NCI-H1930 (cell line): ENCODE measurements at places on chromosomes 4 and X.

DNA sequence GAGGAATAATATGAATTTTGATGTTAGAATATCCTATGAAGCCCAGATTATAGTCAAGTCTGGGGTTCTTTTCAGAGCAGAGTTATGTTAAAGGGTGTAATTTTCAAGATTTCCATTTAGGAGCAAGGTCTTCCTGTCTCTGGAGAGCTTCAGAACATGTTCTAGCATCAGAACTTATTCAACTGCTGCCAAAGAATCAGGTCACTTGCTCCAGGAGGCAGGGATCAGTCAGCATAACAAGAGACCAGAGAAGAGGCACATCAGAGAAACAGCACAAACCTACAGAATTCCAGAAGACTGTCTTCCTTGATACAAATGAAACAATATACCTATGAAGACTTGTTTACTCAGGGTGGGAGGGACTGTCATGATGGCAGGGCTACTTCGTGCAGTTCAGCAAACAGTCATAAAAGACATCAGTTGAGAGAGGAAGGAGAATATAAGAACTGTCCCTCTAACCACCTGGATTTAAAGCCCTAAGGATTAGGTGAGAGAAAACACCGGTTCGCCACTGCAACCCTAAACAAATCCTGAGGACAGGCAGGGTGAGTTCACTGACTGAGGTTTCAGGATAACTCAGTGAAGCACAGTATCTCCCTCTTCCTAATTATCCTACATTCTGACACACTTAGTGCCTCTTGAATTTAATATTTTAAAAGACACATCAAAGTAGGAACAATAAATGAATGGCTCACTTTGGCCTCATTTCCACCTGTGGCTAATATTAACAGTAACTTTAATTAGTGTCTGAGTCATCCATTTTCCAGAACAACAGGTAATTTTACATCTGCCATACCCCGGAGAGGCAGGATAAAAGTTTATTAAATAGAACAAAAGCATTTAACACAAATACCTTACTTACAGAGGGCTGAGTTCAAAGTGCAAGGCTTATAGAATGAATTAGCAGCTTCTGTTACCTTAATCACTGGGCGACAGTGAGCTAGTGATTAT, 93.0 kb downstream of the HDAC8 start:
- no peak for DNase-seq

- no peak for DNase-seq
Measured at GRCh38 chrX:44974451-44974850, 101.5 kb downstream of the KDM6A start.

- no peak for DNase-seq
Measured at GRCh38 chr4:42633605-42634388, 23.1 kb downstream of the ATP8A1 start.

- DNase-seq: no peak
Measured at GRCh38 chrX:11913001-11913400, 155.0 kb downstream of the MSL3 start.

- no peak for DNase-seq
Measured at GRCh38 chr4:2791518-2792395, 1.1 kb upstream of the SH3BP2 start.

- DNase-seq: no peak
Measured at GRCh38 chr4:180798036-180798577, 1445.1 kb upstream of the TENM3 start.

DNA sequence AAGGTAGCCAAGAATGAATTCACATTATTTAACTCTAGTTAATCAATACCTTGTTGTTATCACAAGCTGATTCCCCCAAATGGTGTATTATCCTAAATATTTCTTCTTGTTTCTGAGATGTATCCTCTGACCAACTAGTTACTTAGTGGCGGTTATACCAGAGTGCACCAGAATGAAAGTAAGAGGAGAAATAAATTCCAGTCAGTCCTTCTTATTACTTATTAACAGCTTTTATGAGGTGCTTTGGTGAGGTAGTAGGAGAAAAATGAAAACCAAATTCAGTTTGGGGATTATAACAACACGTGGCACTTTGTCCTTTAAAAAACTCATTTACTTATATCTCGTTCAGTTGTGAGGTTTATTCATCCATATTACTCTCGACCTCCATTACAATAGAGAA, 101.9 kb downstream of the AMMECR1 start:
- DNase-seq: no peak

- no peak for DNase-seq
Measured at GRCh38 chrX:821327-822107, 190.9 kb downstream of the SHOX start.

GRCh38 chr4:76989391-76990061, 40.0 kb downstream of the SEPTIN11 start:
- no peak for DNase-seq

DNA sequence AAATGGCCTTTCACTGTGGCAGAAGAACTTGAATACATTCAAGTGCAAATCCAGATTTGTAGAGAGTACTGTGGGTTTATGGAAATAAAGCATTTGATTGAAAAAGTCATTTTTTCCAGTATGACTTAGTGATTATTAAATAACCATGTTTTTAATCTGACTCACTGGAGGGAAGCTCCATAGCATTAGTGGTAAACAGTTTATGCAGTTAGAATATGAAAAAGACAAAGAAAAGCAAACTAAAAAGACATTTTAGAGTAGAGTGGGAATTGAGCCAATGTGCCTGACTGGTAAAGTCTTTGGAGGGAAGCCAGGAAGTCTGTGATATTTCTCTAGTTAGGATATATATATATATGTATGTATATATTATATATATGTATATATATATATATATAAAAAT, 53.4 kb downstream of the FAT4 start:
- no peak for DNase-seq

- peak; percentile 32 for DNase-seq
Measured at GRCh38 chrX:30141966-30142365, 73.4 kb upstream of the MAGEB2 start.

DNA sequence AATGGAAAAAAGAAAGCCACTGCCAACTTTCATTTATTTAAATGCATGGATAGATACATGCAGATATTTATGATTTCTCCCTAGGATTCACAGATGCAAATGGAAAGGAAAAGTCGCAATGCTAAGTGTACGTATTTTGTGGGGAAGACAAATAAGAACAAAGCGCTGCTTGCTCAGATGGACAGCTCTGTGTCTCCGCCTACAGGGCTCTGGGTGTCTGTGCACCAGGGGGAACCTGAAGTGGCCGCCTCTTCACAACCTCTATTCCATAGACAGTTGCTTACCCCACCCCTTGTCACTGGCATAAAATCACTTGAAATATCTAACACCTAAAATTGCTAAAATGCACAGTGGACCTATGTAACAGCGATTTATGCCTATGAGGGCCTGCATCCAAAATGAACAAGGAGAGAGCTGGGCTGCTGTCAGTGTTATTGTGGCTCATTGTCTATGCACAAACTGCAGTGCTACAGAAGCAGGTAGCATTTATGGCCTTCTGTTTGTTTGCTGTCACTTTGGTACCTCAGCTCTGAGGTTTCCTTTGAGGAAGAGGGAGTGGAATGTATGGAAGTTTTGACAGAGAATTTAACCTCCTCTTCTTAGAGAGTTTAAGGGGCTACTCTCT, 58.6 kb upstream of the PAGE1 start:
- DNase-seq: no peak

DNA sequence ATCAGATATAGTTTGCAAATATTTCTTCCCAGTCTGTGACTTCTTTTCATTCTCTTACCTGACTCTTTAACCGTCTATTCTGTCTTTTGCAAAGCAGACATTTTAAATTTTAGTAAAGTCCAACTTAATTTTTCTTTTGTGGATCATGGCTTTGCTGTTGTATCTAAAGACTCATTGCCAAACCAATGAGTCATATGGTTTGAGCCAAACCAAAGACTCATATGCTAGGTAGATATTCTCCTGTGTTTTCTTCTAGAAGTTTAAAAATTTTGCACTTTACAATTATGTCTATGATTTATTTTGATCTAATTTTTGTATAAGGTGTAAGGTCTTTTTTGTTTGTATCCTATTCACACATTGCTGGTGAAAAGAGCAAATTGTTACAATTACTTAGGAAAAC, 446.8 kb downstream of the ANKRD50 start:
- no peak for DNase-seq

GRCh38 chr4:3470244-3471097, 7.4 kb downstream of the DOK7 start:
- DNase-seq: no peak

DNA sequence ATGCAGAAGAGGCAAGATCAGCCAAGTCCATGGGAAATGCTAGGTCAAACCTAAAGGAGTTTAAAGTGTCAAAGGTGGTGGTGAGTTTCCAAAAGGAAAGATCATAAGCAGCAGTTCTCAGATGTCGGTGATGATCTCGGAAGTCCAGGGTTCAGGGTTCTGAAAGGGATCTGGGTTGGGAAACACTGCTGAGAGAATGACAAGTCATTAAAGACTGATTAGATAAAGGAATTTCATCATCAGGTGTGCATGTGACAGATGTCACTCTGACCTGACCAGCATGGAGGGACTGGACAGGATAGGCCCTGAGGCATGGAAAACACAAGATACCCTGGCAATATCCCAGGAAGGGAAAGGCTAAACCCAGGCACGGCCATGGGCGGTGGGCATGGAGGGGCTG, 195.7 kb upstream of the TBL1X start:
- DNase-seq: no peak

GRCh38 chr4:107432451-107432850, 287.6 kb downstream of the PAPSS1 start:
- no peak for DNase-seq

- no peak for DNase-seq
Measured at GRCh38 chr4:172134521-172134920, 321.3 kb downstream of the GALNTL6 start.

- DNase-seq: no peak
Measured at GRCh38 chr4:3868211-3869173, 102.3 kb downstream of the ADRA2C start.

GRCh38 chr4:38359113-38359512, 304.9 kb upstream of the KLF3 start:
- no peak for DNase-seq

DNA sequence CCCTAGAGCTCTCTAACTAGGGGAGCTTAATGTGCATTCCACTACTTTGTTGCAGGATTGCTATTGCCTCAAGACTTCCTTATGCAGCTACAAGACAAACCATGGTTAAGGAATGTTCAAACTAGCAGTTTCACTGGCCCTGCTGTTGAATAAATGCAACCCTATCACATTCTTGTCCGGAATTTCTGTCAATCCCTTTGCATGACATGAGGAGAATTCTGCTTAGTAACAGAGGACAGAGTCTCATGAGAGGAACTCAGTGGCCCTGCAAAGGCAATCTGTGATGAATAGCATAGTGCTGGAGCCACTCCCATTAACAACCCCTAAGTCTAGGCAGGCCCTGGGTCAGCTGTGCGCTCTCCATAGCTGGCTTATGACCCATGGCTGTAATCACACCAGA, 30.7 kb upstream of the SGMS2 start:
- DNase-seq: no peak

- no peak for DNase-seq
Measured at GRCh38 chr4:141080668-141081067, 52.6 kb downstream of the RNF150 start.

GRCh38 chr4:67342291-67342690, 203.0 kb downstream of the CENPC start:
- DNase-seq: no peak

DNA sequence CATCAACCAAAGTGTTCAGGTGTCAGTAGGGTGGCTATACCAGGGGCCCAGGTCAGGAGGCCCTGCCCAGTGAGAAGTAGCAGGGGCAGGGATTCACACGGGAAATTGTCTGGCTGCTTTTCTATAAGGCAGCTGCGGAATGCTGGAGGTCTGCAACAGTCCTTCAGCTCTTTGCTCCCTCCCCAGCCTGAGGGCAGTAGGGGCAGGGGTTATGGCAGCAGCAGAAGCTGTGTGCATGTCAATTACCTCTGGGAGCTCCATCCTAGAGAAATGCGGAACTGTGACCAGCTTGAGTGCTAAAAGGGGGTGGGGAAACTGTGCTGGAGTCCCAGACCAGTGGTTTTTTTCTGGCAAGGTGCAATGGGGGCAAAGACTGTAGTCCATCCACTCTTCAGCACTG, 810.4 kb downstream of the PCDH7 start:
- DNase-seq: no peak

- no peak for DNase-seq
Measured at GRCh38 chr4:140153419-140153717, 616 bp downstream of the MAML3 start.

DNA sequence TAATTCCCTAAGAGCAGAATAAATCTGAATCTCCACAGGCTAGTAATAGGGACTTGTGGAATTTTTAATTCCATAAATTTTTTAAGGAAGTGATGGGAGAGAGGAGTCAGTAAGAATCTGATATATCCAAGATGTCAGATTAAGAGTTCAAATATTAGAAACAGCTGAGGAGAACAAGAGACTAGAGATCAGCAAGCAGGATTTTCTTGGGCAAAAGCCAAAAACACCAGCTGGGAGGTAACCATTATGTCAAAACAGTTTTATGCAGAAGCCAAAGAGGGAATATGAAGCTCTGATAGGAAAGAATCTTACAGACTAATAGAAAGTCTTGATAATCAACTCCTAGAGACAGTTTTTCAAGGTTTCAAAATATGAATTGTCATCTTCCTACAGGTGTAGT, 72.2 kb upstream of the RBPJ start:
- no peak for DNase-seq

DNA sequence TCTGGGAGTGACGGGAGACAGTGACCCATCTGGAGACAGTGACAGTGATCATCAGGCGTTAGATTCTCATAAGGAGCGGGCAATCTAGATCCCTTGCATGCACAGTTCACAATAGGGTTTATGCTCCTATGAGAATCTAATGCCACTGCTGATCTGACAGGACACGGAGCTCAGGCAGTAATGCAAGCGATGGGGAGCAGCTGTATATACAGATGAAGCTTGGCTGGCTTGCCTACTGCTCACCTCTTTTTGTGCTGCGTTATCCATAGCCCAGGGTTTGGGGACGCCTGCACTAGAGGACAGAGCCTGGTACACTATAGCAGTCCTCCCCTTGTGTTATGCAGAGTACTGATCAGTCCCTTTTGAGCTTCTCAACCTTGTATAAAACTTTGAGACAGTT, 23.5 kb downstream of the NFKB1 start:
- DNase-seq: no peak

DNA sequence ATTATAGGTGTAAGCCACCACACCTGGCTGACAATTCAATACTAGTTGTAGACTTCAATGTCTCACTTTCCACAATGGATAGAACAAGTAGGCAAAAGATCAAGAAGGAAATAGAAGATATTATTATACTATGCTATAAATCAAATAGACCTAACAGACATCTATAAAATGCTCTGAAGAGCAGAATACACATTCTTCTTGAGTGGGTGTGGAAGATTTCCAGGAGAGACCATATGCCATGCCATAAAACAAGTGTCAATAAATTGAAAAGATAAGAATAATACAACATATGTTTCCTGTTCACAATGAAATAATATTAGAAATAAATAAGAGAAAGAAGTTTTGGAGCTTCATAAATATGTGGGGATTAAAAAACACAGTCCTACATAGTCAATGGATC, 179.3 kb upstream of the AMOT start:
- no peak for DNase-seq

- DNase-seq: no peak
Measured at GRCh38 chrX:45518552-45518951, 317.9 kb upstream of the DIPK2B start.

- no peak for DNase-seq
Measured at GRCh38 chr4:113919611-113920010, 59.8 kb downstream of the ARSJ start.
